ENCODE measurements at places on chromosomes 4 and X. TPM values are rescaled to one million over a fixed set of nuclear protein-coding genes. Genes with fewer than 3 reads are reported as not detected.

DNA sequence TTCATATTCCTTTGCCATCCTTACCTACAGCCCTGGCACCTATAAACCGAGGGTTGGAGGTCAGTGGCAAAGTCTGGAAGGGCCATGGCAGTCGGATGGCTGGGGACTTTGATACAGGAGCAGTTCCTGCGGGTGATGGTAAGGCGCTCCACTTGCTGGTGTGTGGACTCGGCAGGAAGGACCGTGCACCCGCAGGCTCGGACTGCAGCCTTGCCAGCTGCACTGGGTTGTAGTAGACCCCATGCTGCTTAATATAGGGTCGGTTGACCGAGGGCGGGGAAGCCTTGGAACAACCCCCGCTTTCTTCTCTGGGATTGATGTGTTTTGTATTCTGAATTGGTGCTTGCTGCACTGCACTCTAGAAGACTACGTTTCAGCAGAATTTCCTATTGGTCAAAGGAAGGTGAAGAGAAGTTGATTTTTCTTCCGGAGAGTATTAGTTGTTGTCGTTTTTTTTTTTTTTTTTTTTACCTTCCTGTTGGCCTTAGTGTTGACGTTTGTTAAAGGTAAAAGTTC lies 638 bp downstream of the BLTP1 start:
- peak; percentile 59 for DNase-seq

DNA sequence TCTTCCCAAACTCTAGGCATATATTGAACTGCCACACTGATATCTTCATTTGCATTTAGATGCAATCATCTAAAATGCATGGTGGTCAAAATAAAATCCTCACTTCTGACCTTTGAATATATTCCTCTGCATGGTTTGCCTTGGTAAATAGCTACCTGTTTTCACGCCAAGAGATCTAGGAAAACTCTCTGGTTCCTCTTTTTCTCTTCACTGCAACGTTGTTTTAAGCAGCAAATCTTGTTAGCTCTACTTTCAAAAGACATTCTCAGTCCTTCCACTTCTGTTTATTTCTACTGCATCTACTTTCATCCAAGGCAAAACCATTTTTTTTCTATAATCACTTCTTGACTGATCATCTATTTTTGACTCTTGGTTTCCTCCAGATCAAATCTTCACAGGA lies 1001.6 kb upstream of the GRID2 start:
- DNase-seq = no peak

GRCh38 chr4:165794834-165795233 lies 78.2 kb upstream of the TLL1 start:
- no peak for DNase-seq

- DNase-seq = no peak
Measured at GRCh38 chr4:36288731-36289426, 7.5 kb downstream of the DTHD1 start.

GRCh38 chrX:83160096-83160495 lies 348.0 kb upstream of the POU3F4 start:
- DNase-seq = no peak

DNA sequence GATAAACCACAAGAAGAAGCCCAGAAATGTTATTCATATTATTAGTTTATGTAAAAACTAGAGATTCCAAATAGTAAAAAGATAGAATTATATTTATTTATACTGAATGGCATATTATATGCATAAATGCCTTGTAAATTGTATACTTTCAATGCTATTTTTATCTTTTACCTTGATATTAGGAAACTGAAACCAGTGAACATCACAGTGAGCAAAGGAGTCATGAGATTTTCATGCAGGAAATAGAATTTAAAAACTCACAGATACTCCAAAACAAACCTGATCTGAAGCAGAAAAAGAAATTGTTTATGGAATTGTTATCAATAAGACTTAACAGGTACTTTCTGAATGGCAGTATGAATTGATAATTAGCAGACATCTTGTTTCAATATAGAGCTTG lies 207.3 kb upstream of the CENPE start:
- no peak for DNase-seq

GRCh38 chr4:102598086-102598761 lies 97.1 kb downstream of the NFKB1 start:
- DNase-seq = no peak

DNA sequence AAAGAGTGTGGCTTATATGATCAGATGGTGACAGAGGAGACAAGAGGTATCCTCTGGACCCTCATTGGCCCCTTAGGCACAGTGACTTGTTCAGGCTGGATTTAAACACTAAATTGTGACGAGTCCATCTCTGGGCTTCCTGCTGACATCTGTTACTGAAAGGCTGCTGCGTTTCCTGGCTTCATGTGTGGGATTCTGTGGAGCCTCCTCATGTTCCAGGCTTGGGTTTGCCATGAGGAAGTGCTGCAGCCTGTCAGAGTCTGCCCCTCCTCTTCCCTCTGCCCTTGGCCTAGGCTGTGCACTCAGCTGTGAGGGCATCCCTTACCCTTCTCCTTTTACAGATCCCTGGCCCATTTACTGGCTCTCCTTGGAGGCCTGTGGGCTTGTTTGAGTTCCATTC lies 159.1 kb upstream of the TTC29 start:
- DNase-seq = no peak

DNA sequence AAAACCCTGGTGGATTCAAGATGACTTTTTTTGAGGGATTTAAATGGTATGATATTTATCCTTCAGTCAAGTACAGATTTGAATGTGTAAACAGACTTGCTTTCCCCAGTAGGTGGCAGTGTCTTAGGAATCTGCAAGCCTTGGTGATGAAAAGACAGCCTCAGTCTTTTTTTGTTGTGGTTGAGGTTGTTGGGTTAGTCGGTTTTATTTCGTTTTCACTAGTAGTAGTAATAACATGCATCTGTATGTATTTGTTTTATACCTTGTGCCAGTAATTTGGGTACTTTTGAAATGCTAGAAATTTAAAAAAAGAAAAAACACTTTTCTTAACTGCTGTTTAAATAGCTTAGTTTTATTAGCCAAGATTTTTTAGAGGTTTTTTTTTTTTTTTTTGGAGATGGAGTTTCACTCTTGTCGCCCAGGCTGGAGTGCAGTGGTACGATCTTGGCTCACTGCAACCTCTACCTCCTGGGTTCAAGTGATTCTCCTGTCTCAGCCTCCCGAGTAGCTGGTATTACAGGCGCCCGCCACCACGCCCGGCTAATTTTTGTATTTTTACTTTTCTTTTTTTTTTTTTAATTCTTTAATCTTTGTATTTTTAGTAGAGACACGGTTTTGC lies 39.2 kb downstream of the COPS4 start:
- peak; percentile 68 for DNase-seq

- peak; percentile 67 for DNase-seq
Measured at GRCh38 chr4:95193391-95194224, 355.2 kb downstream of the UNC5C start.

GRCh38 chr4:91622925-91623602 lies 680.7 kb upstream of the GRID2 start:
- DNase-seq = no peak

GRCh38 chr4:155972098-155972497 lies 18.4 kb upstream of the CTSO start:
- DNase-seq = no peak

TMEM31 gene
- total RNA-seq = not detected

DMD gene
- 304 TPM for total RNA-seq

SPANXA2 gene
- not detected for total RNA-seq

DAPP1 gene
- 10.5 TPM for total RNA-seq

IL13RA2 gene
- 1.6 TPM for total RNA-seq

TCP11X2 gene
- not detected for total RNA-seq

GIMD1 gene
- total RNA-seq = not detected

GNRHR gene
- not detected for total RNA-seq

HELT gene
- not detected for total RNA-seq

Measured in tongue (tissue), 3 donors.